ENCODE measurements at places on chromosomes 12 and 14. TPM values are rescaled to one million over a fixed set of nuclear protein-coding genes. Genes with fewer than 3 reads are reported as not detected.

DNA sequence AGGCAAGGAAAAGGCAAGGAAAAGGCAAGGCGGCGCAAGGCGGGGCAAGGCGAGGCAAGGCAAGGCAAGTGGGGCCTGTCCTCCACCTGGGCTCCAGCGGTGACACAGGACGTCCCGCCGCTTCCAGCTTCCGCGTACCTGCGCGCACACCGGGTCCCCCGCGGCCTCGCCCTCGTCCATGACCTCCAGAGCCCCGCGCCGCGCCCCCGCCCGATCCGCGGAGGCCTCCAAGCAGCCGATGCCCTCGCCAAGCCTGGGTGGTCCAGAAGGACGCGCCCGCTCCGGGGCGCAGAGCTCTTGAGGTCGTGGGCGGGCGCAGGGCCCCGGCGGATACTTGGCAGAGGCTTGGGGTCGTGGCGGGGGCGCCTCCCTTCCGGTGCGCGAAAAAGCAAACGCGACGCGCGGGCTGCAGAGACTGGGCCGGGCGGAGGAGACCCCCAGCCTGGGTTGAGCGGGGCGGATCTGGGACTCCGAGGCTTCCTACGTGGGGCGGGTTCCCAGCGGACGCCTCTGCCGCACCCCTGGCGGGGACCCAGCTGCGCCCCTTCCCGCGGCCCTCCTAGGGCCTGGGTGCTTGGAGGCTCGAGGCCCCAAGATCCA, 60.8 kb upstream of the EIF5 start:
- peak; percentile 53 for DNase-seq
- H3K4me3 ChIP-seq: peak overlapping the region; percentile 58
- peaks cover 65% of the 10 kb centered on the region for H3K27me3 ChIP-seq
- 0 out of 2 replicates have a peak, but pooled peaks cover 3% of the 10 kb centered on the region for H3K4me1 ChIP-seq
- H3K27ac ChIP-seq: no peak overlapping the region
- H3K36me3 ChIP-seq: peaks cover 15% of the 10 kb centered on the region

DNA sequence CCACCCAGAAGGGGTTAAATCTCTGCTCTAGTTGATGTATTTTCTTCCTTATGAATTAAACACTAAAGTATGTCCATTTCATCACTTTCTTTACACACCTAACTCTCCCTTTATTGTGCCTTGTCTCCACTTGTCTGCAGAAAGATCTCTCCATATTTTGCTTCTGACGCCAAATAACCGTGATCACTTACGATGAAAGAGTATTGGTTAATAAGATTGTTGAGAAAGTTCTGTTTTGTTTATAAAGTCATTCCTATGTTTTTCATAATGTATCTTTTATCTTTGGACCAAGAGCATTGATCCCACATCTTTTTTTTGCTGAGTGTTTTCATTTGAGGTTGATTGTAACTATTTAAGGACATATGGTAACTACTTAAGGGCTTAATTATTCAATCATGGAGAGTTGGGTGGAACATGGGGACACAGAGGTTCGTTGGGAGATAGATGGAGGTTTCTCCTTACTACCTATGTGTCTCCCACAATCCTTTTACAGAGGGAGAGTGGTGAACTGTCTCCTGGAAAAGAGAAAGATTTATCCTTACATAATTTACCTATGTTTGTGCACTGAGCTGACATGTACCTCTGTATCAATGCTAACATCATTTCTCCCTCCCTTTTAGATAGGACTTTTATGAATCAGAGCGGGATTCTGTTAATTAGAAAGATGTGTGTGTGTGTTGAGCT, 120.7 kb upstream of the SLC38A2 start:
- H3K27ac ChIP-seq: peak overlapping the region; percentile 23
- no peaks in the 10 kb centered on the region for H3K27me3 ChIP-seq
- H3K36me3 ChIP-seq: no peaks in the 10 kb centered on the region
- H3K4me1 ChIP-seq: peaks cover 28% of the 10 kb centered on the region

GRCh38 chr14:38080696-38081095, 127.0 kb upstream of the SSTR1 start:
- H3K27me3 ChIP-seq: 0 out of 2 replicates have a peak, but pooled peaks cover 3% of the 10 kb centered on the region
- H3K4me3 ChIP-seq: no peak overlapping the region
- peaks cover 31% of the 10 kb centered on the region for H3K4me1 ChIP-seq
- DNase-seq: no peak
- H3K27ac ChIP-seq: no peak overlapping the region
- H3K36me3 ChIP-seq: peaks cover 3% of the 10 kb centered on the region

DNA sequence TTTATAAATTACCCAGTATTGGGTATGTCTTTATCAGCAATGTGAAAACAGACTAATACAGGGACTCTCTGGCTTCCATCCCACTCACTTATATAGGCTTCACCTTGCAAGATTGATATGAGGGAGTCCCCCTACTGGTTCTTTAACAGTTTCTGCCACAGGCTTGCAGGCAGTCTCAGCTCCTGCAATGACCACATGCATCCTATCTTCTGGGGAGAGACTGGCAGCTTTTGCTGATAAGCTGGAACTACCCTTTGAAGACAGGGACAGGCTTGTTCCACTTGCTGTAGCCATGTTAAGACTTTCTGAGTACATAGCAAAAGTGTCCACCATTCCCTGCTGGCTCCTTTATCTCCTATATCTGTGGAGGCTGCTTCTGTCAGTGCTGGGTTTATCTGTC, 531.7 kb upstream of the FLRT2 start:
- no peaks in the 10 kb centered on the region for H3K36me3 ChIP-seq
- H3K4me3 ChIP-seq: no peak overlapping the region
- H3K27ac ChIP-seq: no peak overlapping the region
- H3K4me1 ChIP-seq: no peaks in the 10 kb centered on the region
- H3K27me3 ChIP-seq: no peaks in the 10 kb centered on the region
- no peak for DNase-seq

DNA sequence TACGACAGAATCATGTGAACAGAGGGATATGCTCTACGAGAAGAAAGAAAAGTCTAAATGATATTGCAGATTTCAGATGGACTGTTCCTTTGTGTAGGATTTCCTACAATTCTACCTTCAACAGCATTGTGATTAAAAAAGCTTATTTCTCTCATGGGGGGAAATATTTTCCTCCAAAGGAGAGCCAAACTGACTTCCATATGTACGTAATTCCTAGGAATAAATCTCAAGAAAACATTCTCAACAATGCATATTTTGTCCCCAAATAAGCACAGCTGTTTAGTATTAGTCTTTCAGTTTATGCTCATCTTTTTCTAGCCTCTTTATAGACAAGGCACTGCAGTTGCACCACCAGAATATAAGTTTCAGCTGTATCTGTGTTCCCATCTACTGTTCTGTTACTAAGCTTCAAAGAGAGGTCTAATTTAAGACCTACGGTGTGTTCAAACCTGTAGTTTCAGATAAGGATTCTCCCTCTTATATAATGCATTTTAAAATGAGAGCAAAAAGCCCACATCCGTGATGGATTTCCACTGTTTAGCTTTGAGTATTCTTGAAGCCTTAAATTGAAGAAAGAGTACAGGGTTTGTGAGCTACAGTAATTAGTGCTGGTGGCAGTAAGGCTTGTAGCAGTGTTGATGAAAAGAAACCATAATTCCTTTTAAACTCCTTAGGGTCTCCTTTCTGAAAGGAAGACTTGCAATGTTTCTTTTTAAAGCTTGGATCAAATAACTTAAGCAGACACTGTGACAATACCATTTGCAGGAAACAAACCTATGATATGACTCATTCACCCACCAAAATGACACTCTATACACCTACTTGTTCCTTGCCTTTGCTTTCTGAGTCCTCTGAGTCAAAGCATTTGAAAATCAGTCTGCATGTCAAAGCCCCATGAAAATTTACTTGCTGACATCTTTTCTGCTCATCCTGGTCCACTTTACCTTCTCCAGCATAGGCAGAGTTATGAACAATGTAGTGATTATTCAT, 754.1 kb downstream of the NOVA1 start:
- no peak overlapping the region for H3K4me3 ChIP-seq
- H3K27me3 ChIP-seq: peaks cover 2% of the 10 kb centered on the region
- no peak for DNase-seq
- peaks cover 5% of the 10 kb centered on the region for H3K4me1 ChIP-seq

- peak overlapping the region; percentile 86 for H3K27ac ChIP-seq
- H3K36me3 ChIP-seq: no peaks in the 10 kb centered on the region
- peaks cover 21% of the 10 kb centered on the region for H3K4me1 ChIP-seq
- DNase-seq: no peak
Measured at GRCh38 chr12:64400041-64400440, 4.2 kb upstream of the XPOT start.

- H3K27ac ChIP-seq: peak overlapping the region; percentile 99
- no peak for DNase-seq
- no peak overlapping the region for H3K4me3 ChIP-seq
- H3K27me3 ChIP-seq: peaks cover 5% of the 10 kb centered on the region
Measured at GRCh38 chr14:77041881-77042545, 13.5 kb upstream of the IRF2BPL start.

DNA sequence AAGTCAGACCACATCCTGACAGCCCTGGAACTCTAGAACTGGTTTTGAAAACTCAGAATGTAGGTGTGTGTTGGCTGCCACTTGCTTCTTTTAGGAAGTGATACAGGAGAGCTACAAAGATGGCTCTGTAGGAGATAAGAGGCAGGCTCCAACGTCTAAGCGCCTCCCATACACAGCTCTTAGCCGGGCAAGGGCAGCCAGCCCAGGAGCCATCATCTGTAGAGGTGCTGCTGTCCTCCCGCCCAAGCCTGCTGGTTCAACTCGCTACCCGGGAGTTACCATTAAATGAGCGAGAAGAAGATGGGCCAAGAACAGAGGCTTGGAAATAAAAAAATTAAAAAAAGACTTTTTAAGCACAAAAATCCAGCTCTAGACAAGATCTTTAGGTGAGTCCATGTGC, 61.2 kb upstream of the DIO3 start:
- no peak for DNase-seq
- H3K4me1 ChIP-seq: peaks cover 30% of the 10 kb centered on the region
- no peak overlapping the region for H3K4me3 ChIP-seq
- H3K36me3 ChIP-seq: peaks cover 3% of the 10 kb centered on the region
- H3K27me3 ChIP-seq: peaks cover 13% of the 10 kb centered on the region

Gene MMP19
- total RNA-seq: 1.6 TPM
